ENCODE measurements at places on chromosomes 1 and 21.

DNA sequence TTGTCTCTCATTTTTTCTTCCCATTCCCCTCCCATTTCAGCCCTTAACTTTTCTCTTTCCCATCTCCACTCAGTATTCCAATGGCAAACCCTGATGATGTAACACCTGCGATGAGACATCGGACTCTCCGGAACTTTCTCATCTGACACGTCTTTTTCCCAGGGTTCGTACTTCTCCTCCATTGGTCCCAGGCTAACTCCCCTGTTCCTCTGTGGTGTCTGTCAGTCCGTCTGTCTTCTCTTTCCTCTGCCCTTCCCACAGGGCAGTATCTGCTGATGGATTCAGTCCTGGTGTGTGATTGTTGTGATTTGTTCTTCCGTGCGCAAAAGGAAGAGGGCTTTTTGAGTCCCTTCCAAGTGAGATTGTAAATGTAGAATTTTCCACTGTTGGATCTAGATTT is 27.7 kb downstream of the VANGL2 start:
- no peak for DNase-seq

DNA sequence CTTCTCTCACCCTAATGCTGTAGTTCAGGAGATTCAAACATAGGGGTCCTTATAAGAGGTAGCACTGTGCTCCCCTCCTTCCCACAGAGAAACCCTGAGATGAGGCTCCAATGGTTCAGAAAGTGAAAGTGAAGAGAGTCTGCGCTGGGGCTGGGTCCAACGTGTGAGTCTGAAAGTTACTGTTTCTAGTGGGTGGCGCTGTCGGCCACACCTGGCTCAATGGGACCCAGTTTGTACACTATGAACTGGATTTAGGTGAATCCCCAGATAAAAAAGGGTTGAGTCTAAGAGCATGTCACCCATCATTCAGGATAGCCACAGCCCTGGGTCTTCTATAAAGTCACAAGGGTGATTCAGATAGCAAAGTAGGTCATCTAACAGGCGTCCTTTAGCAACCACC is 2.8 kb downstream of the SMCP start:
- DNase-seq: no peak

DNA sequence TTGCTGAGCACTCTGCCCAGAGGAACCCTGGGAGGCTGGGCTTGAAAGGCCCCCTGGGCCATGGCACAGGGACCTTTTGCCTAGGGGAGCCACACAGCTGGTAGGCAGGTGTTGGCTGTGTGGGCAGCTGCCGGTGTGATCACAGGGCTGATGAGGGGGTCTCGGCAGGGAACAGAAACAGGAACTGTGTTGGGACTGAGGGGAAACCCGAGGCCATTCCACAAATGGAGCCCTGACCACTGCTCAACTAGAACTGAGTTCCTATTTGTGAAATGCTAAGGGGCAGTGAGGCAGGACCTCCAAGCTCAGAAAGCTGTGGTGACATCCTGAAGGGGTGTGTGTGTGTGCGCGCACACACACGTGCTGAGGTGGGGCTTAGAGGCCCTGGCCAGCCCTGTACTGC is 6.4 kb upstream of the THEM5 start:
- no peak for DNase-seq

GRCh38 chr1:198283222-198283621 is 126.4 kb downstream of the NEK7 start:
- DNase-seq: no peak

DNA sequence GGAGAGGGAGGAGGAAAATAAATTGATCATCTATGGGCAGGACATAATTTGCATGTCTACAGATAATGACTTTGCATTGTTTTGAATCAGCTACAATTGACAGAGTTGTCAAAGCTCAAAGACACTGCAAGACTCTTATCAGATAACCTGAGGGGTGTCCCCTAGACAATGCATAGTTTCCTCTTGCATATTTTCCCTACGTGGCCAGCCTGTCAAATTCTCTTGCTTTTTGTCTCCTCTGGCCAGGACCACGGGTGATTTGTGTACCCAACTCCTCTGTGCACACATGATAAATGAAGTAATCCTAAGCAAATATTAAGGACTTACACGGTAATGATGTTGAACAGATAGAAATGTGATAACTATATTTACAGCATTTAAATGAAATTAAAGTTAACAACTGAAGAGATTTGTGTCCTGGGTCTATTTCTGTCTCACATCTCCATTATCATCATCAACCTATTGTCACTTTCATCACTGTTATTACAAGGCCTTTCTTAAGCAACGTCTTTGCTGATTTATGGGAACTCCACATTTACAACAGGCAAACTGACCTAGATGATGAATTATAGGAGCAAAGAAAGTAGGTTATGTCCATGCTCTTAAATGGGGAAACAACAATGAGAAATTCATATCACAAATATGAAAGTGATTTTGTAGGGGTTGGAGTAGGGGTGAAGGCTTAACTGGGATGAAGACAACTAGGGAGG is 18.8 kb downstream of the BATF3 start:
- no peak for DNase-seq

GRCh38 chr1:107228704-107229371 is 88.0 kb downstream of the NTNG1 start:
- no peak for DNase-seq

GRCh38 chr1:178055093-178055492 is 38.8 kb upstream of the RASAL2 start:
- no peak for DNase-seq

- DNase-seq: no peak
Measured at GRCh38 chr21:31457675-31458074, 113.6 kb upstream of the TIAM1 start.

DNA sequence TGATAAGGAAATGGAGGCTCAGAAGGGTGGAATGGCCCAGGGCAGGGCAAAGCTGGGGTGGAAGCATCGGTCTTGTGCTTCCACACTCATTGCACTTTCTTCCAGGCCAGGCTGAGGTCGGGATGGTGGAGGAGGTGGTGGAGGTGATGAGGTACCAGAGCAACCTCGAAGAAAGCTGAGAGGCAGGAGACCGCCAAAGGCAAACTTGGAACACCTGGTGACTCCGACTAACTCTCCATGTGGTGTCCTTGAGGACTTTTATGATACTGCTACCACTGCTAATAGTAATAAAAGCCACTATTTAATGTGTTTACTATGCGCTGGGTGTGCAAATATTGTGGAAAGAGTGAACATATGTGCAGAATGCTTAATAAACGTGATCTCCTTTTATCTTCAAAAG is 16.9 kb upstream of the BTG2 start:
- no peak for DNase-seq

- DNase-seq: no peak
Measured at GRCh38 chr1:218468711-218469110, 123.6 kb downstream of the TGFB2 start.

- no peak for DNase-seq
Measured at GRCh38 chr1:98478121-98478520, 183.4 kb upstream of the SNX7 start.
